ENCODE measurements at places on chromosomes 2 and 18.

DNA sequence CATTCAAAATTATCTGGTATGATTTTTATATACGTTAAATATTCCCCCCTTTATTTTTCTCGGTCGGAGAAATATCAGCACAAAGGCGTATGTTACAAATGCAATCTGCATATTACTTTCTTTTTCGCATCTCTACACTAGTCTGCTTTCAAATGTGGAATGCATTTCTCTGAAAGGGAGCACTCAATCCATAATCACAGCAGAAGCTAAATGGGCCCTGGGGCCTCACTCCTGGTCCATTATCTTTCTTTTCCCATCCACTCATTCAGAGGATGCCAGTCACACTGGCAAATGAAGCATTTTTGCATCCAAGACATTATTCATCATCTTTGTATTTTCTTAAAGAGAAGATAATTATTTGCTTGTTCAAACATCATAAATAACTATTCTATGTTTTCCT is 295.2 kb upstream of the LRP1B start:
- no peak for DNase-seq

GRCh38 chr2:120520454-120520853 is 174.5 kb downstream of the INHBB start:
- no peak for DNase-seq

DNA sequence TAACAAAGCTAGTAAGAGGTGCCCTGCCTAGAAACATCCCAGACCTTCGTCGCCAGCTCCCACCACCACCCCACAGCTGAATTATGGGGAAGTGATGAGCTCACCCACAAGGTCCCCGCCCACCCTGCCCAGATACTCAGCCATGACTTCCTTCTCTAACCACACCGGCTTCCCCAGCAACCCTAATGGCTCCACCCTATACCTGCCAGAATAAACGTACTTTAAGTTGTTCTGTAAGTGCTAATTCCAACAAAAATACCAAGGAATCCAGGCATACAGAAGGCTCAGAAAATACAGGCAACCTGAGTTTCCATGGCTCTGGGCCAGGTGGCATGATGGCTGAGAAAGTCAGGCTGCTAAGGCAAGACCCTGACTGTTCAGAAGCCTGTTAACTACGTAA is 39.1 kb downstream of the TMEM163 start:
- no peak for DNase-seq

DNA sequence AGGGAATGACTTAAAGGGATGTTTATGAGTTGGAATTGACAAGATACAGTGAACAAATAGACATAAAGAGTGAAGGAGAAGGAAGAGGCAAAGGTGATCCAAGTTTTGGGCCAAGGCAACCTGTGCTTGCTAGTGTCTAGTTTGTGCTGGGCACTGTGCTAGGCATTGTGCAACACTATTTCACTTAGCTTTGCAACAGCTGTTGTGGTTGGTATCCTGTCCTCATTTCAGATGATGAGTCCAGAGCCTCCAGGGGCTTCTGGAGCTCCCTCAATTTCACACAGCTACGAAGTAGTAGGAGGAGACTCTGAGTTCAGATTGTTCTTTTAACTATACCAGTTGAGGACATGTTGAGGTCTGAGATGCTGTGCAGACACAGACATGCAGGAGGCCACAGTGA is 18.1 kb upstream of the LOXHD1 start:
- DNase-seq, result no peak

GRCh38 chr2:168723275-168723899 is 79.0 kb upstream of the NOSTRIN start:
- DNase-seq, result no peak

GRCh38 chr2:147609301-147609700 is 235.5 kb upstream of the ACVR2A start:
- DNase-seq, result no peak

- no peak for DNase-seq
Observed at GRCh38 chr2:19048593-19049266, 309.7 kb downstream of the OSR1 start.

- no peak for DNase-seq
Observed at GRCh38 chr2:233247116-233247515, 4.4 kb upstream of the ATG16L1 start.

DNA sequence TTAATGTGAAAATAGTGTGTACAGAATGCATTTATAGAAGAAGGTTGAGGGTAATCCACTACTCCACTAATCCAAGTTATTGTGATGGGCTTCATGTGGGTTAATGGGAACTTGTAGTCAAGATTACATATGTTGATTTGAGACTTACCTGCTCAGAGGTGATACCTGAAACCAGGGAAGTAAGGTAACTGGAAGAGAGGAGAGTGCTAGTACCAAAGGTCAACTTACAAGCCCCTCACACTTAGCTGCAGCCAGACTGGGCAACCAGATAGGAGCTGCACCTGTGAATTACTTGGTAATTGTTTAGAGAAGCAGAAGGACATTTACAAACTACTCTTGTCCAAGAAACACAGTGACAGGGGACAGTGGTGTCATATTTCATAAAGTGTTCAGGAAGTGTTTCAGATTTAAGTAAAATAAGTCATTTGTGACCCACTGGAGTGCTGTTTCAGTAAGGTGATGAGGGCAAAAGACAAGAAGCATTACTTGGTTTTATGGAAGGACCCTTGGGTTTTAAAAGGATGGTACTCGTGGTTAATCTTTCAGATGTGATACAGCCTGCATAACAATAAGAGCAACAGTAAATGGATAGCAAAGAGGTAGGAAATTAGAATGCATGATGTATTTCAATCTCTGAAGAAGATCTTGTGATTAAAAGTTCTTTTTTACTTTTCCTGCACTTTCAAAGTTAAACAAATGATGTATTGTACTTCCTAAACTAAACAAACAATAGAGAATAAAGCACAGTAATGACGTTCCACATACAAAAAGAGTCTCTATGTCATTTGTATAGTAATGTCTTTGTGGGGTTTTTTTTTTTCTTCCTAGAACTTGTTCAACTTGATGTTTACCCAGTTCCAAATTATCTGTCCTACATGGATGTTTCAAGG is 189.3 kb downstream of the PHLPP1 start:
- DNase-seq, result no peak

DNA sequence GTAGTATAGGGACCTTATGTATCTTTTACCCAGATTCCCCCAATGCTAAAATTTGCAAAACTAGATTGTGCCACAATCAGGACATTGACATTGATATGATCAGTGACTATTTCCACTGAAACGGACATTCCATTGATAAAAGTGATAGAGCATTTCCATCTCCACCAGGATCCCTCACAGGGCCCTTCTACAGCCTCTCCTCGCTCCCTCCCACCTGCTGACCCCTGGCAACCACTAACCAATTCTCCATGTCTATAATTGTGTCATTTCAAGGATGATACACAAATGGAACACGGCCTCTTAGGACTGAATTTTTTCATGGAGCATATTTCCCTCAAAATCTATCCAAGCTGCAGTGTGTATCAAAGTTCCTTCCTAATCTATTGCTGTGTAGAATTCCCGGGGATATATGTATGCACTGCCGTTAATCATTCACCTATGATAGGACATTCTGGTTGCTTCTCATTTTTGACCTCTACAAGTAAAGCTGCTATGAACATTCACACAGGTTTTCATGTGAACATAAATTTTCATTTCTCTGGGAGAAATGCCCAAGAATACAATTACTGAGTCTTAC is 67.3 kb downstream of the UXS1 start:
- no peak for DNase-seq

DNA sequence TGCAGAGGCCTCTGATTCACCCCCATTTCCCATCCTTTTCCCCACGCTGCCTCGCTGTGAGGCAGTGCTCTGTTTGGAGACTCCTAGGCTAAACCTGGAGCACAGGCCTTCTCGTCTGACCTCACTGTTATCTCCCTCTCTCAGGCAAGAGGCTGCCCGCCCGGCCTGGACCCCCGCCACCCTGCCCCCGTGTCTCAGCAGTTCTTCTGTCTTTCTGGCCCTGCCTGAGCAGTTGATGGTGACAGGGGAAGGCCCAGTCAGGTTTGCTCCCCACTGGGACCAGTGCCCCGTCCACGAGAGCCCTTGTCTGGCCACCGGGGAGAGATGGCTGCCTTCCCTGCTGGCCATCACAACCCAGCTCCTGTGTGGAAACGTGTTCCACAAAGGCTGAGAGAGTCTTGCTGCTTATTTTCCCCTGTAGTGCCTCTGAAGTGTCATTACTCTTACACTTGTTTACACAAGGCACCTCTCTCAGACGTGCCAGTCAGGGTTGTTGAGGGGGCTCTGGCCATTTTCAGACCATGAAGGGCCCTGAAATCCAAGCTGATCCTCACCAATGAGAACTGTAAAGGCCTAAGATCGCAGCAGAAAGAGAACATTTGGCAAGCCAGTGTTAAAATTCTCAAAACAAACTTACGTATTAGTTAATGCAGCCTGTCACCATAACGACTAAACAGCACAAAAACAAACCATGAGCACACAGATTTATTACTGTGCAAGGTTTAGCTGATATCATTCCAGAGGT is 210.9 kb downstream of the NDUFA10 start:
- no peak for DNase-seq

Data from nucleus accumbens (tissue), 56 donors.